Activated CD4-positive, alpha-beta T cell treated with anti-CD3 and anti-CD28 coated beads, Interleukin-2, amount 10 ng/mL, durations not matched to agents 7 days and 5 days (primary cell): ENCODE measurements at places on chromosomes 5 and 9.

GRCh38 chr5:60161340-60161934 is 267.9 kb upstream of the PDE4D start:
- no peak overlapping the region for H3K4me3 ChIP-seq
- H3K36me3 ChIP-seq, result no peaks in the 10 kb centered on the region
- H3K27me3 ChIP-seq, result no peaks in the 10 kb centered on the region
- DNase-seq, result no peak
- H3K4me1 ChIP-seq, result no peaks in the 10 kb centered on the region

- H3K27ac ChIP-seq, result no peak overlapping the region
- no peak for DNase-seq
- no peak overlapping the region for H3K4me3 ChIP-seq
- H3K4me1 ChIP-seq, result no peaks in the 10 kb centered on the region
- H3K27me3 ChIP-seq, result no peaks in the 10 kb centered on the region
- peaks cover 13% of the 10 kb centered on the region for H3K36me3 ChIP-seq
Measured at GRCh38 chr9:6961845-6962522, 204.2 kb downstream of the KDM4C start.

GRCh38 chr9:121318631-121319382 is 50.8 kb downstream of the GSN start:
- peaks cover 29% of the 10 kb centered on the region for H3K4me1 ChIP-seq
- peaks cover 5% of the 10 kb centered on the region for H3K36me3 ChIP-seq
- H3K4me3 ChIP-seq, result no peak overlapping the region

DNA sequence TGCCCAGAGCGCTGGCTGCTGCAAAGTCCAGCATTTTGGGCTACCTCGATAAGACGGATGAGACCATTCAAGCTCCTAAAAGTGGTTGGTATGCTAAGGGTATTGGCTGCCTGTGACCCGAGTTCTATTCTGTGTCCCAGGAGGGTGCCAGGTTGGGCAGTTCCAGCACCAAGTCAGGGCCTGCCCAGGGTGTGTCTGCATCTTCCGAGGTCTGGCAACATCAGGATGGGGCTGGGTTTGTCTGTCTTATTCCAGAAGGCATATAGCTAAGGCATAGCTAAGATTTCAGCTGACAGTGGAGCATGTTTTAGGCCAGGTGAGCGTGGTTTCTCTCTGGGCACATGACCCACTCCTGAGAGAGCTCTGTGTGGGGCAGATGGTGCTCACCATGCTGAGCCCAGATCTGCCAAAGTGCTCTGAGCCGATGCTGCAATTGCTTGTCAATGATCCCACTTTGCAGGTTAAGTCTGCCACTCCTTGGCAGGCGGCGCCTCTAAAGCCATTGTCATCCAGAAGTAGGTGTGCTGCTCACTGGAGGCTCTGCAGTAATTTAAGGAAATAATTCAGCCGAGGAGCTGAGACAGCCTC is 7.8 kb downstream of the SLC9A3 start:
- no peak overlapping the region for H3K27ac ChIP-seq
- H3K27me3 ChIP-seq, result peaks cover 14% of the 10 kb centered on the region
- H3K4me1 ChIP-seq, result no peaks in the 10 kb centered on the region
